ENCODE measurements at places on chromosomes 12 and 14. TPM values are rescaled to one million over a fixed set of nuclear protein-coding genes. Genes with fewer than 3 reads are reported as not detected.

DNA sequence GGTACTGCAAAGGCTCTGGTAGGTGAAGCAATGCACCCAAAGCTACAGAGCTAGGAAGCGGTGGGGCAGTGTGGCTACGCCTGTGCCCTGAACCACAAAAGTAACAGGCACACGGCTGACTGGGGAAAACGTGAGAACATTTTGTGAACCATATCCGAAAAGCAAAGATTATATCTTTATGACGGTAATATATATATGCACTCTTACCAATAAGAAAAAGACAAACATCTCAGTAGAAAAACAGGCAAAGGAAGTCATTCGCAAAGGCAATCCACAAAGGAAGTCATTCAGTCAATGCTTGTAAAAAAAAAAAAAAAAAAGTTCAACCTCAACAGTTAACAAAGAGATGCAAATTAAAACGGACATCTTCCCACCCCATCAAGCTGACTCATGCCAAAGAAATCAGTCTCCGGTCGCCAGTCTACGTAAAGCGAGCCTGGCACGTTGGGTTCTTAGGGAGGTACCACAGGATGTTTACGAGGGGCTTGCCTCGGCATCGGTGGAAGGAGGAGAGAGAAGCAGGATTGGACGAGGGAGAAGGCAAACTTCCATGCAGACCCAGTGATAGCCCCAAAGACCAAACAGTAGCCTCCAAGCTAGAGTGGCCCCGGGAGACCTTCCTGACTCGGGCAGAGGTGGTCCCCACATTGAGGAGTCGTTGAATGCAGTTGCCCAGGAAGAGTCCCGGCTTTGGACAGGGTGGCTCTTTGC lies 39.4 kb upstream of the PPP2R5C start:
- DNase-seq: peak; percentile 80
- no peak overlapping the region for H3K27ac ChIP-seq
- H3K36me3 ChIP-seq: no peaks in the 10 kb centered on the region
- no peak overlapping the region for H3K4me3 ChIP-seq

The CELA1 gene
- total RNA-seq: not detected

DNA sequence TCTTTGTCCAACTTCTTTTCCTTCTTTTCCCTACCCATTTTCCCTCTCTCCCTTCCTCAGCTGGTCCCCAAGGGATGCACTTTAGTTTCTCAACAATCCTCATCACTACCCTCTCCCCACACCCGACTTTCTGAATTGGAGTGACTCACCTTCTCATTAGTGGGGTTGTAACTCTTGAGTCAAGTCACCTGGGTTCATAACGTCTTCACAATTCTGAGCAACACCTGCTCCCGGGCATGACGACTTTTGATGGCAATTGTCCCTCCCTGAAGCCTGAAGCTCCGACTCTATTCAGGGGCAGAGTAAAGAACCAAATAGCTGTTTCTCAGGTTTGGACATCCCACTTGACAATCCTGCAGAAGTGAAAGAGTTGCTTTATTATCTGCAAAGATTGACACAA lies 82.7 kb upstream of the OTX2 start:
- H3K4me3 ChIP-seq: no peak overlapping the region
- no peak overlapping the region for H3K27ac ChIP-seq
- DNase-seq: no peak
- no peaks in the 10 kb centered on the region for H3K27me3 ChIP-seq
- H3K36me3 ChIP-seq: no peaks in the 10 kb centered on the region

The DYRK4 gene
- total RNA-seq: 38.7 TPM

DNA sequence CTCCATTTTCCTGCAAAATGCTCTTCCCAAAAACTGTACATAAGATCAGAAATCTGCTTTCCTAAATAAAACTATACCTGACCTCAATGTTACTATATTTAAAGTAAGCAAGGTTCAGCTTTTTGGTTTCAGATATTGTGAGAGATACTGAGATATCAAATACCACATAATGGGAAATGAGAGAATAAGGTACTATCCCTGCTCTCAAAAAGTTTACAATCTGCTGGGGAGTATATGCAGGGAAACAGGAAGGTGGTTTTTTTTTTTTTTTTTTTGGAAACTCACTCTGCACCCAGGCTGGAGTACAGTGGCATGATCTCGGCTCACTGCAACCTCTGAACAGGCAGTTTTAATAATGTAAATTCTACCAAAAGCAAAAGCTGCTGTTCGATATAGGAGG lies 49.0 kb downstream of the HELB start:
- H3K27me3 ChIP-seq: no peaks in the 10 kb centered on the region
- no peak overlapping the region for H3K27ac ChIP-seq
- H3K4me3 ChIP-seq: no peak overlapping the region
- H3K4me1 ChIP-seq: no peaks in the 10 kb centered on the region
- no peaks in the 10 kb centered on the region for H3K36me3 ChIP-seq
- DNase-seq: no peak

- no peak overlapping the region for H3K4me3 ChIP-seq
- H3K36me3 ChIP-seq: no peaks in the 10 kb centered on the region
- no peak for DNase-seq
- H3K27me3 ChIP-seq: no peaks in the 10 kb centered on the region
Measured at GRCh38 chr12:33006106-33006505, 109.5 kb upstream of the PKP2 start.

The HOTAIR gene
- total RNA-seq: not detected

DNA sequence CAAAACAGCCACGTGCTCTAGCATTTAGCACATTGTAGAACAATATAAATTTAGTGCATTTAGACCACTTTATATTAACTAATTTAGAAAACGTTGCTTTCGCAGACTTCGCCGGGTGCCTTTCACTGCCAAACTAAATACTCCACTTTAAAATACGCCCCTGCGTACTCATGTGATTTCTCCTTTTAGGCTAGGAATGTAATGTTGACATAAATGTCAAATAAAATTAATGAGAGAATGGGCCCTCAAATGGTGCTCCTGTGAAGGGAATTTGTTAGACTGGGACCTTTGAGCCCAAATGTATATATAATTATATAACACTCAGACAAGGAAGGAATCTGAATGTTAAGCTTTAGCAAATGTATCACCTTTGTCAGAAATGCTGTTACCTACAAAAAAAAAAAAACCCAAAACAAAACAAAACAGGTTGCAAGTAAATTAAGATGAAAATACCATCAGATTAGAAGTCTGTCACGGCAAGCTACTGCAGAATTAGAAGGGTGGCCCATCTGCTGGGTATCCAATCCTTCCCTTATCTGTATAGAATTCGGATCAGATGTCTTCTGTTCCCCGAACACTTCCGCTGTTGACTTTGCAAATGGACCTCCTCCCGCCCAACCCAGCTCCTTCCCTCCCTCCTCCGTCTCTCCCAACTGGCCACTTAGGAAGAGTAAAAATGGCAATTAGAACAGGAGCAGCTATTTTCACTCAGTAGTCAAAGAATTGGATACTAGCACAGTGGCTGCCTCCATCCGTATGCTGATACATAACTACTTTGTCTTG lies 159.3 kb upstream of the FOXN3 start:
- no peak overlapping the region for H3K27ac ChIP-seq
- no peaks in the 10 kb centered on the region for H3K36me3 ChIP-seq

The PLEK2 gene
- total RNA-seq: 4.7 TPM

- H3K4me1 ChIP-seq: peaks cover 29% of the 10 kb centered on the region
- no peak overlapping the region for H3K4me3 ChIP-seq
- no peaks in the 10 kb centered on the region for H3K27me3 ChIP-seq
- H3K36me3 ChIP-seq: peaks cover 46% of the 10 kb centered on the region
- DNase-seq: no peak
- no peak overlapping the region for H3K27ac ChIP-seq
Measured at GRCh38 chr12:2800046-2800570, 5.3 kb downstream of the FKBP4 start.
